ENCODE measurements at places on chromosomes 2 and 18.

- no peaks in the 10 kb centered on the region for H3K36me3 ChIP-seq
- peaks cover 13% of the 10 kb centered on the region for H3K4me1 ChIP-seq
- H3K27ac ChIP-seq, result no peak overlapping the region
- H3K27me3 ChIP-seq, result no peaks in the 10 kb centered on the region
- H3K4me3 ChIP-seq, result no peak overlapping the region
Observed at GRCh38 chr18:32021756-32022564, 3.3 kb downstream of the RNF125 start.

- no peak for DNase-seq
- H3K36me3 ChIP-seq, result no peaks in the 10 kb centered on the region
- no peaks in the 10 kb centered on the region for H3K27me3 ChIP-seq
- no peak overlapping the region for H3K4me3 ChIP-seq
- H3K4me1 ChIP-seq, result no peaks in the 10 kb centered on the region
Observed at GRCh38 chr2:180473456-180473855, 466.4 kb upstream of the CWC22 start.

GRCh38 chr2:28393114-28393836 lies 617 bp downstream of the FOSL2 start:
- no peaks in the 10 kb centered on the region for H3K27me3 ChIP-seq
- H3K27ac ChIP-seq, result peak overlapping the region; percentile 98

DNA sequence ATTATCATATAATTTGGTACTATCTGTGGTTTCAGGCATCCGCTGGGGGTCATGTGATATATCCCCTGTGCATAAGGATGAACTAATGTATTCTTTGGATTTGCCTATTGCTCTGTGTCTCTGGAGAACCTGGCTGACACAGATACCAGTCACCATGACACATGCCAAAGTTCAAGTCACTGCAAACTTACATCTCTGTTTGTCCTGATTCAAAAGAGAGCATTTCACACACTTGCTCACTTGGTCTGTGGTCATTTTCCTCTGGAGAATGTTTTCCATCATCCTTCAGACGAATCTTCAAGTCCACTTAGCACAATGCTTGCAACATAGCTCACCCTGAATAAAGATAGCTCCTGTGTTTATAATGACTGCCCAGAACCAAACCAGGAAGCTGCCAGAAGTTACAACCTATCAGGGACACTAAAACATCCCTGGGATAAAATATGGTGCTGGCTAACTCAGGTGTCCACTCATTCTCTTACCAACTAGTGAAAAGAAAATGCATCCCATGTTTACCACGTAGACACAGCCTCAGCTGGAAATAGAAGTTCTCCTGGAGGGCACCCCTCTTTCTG lies 18.1 kb downstream of the SULT1C3 start:
- no peaks in the 10 kb centered on the region for H3K36me3 ChIP-seq
- H3K4me1 ChIP-seq, result no peaks in the 10 kb centered on the region
- H3K27ac ChIP-seq, result no peak overlapping the region
- H3K4me3 ChIP-seq, result no peak overlapping the region
- H3K27me3 ChIP-seq, result no peaks in the 10 kb centered on the region

- H3K36me3 ChIP-seq, result no peaks in the 10 kb centered on the region
- H3K27me3 ChIP-seq, result no peaks in the 10 kb centered on the region
- H3K4me3 ChIP-seq, result no peak overlapping the region
- H3K27ac ChIP-seq, result no peak overlapping the region
Observed at GRCh38 chr2:230896346-230897115, 28.5 kb downstream of the GPR55 start.

GRCh38 chr2:65379721-65380171 lies 52.7 kb downstream of the SPRED2 start:
- no peak for DNase-seq
- peaks cover 51% of the 10 kb centered on the region for H3K4me1 ChIP-seq
- no peaks in the 10 kb centered on the region for H3K27me3 ChIP-seq
- H3K27ac ChIP-seq, result no peak overlapping the region

- H3K27ac ChIP-seq, result no peak overlapping the region
- H3K4me3 ChIP-seq, result no peak overlapping the region
- no peak for DNase-seq
- H3K4me1 ChIP-seq, result no peaks in the 10 kb centered on the region
- no peaks in the 10 kb centered on the region for H3K36me3 ChIP-seq
- no peaks in the 10 kb centered on the region for H3K27me3 ChIP-seq
Observed at GRCh38 chr2:149278872-149279264, 51.5 kb upstream of the LYPD6 start.

DNA sequence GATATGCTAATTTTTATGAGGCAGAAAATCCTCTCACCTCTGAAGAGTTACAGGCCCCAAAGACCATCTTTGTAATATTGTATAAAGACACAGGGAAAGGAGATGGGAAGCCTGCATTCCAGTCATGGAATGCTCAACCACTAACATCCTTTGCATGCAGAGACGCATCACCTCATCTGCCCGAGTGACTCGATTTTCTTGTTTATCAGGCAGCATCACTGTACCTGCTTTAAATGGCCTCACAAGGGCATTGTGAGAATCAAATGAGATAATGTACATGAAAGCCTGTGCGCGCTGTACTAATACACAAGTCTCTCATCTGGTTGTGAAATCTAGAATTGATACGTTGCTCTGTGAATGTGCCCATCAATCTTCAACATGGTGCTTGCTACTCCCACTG lies 10.2 kb upstream of the TMEM247 start:
- H3K4me3 ChIP-seq, result no peak overlapping the region
- no peaks in the 10 kb centered on the region for H3K36me3 ChIP-seq
- H3K27ac ChIP-seq, result no peak overlapping the region
- no peak for DNase-seq
- no peaks in the 10 kb centered on the region for H3K27me3 ChIP-seq
- no peaks in the 10 kb centered on the region for H3K4me1 ChIP-seq

DNA sequence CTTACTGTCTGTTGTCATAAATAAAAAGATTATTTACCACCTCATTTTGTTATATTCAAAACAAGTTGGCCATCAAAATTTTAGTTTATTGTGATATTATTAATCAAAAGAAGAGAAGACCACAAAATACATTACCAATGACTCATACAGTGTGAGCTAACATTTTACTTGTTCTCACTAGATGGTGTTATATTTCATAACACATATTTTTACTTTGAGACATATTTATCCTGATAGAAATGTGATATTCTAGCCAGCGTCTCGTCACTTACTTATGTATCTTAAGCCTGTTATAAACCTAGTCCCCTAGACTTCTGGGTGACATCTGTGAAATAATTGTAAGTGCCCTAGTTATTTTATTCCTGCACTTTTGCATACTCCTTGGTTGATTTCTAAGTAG lies 263.2 kb downstream of the CDH7 start:
- H3K4me1 ChIP-seq, result no peaks in the 10 kb centered on the region
- DNase-seq, result no peak
- no peak overlapping the region for H3K4me3 ChIP-seq

- DNase-seq, result peak; percentile 56
- no peaks in the 10 kb centered on the region for H3K4me1 ChIP-seq
- no peak overlapping the region for H3K4me3 ChIP-seq
- H3K36me3 ChIP-seq, result peaks cover 12% of the 10 kb centered on the region
- H3K27me3 ChIP-seq, result no peaks in the 10 kb centered on the region
Observed at GRCh38 chr2:189798312-189799029, 14.2 kb downstream of the PMS1 start.

DNA sequence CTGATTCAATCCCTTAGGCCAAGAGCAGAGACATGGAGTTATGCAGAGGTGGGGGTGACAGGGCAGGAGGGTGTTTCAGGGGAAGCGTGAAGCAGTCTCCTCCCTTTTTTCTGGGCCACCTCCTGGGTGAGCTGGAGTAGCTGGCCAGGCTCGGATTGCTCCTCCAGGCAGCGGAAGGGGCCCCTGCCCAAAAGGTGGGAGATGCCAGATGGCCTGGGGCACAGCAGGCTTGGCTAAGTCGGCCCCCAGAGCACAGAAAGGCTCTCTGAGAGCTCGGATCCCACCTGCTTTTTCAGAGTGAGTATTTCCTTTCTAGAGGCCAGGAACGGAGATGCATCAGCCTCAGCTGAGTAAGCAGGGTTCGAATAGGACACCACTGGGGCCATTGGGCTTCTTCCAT lies 196.9 kb downstream of the ANKRD30B start:
- no peaks in the 10 kb centered on the region for H3K36me3 ChIP-seq
- H3K27me3 ChIP-seq, result no peaks in the 10 kb centered on the region
- H3K4me3 ChIP-seq, result no peak overlapping the region
